ENCODE measurements at places on chromosomes 13 and 19.

DNA sequence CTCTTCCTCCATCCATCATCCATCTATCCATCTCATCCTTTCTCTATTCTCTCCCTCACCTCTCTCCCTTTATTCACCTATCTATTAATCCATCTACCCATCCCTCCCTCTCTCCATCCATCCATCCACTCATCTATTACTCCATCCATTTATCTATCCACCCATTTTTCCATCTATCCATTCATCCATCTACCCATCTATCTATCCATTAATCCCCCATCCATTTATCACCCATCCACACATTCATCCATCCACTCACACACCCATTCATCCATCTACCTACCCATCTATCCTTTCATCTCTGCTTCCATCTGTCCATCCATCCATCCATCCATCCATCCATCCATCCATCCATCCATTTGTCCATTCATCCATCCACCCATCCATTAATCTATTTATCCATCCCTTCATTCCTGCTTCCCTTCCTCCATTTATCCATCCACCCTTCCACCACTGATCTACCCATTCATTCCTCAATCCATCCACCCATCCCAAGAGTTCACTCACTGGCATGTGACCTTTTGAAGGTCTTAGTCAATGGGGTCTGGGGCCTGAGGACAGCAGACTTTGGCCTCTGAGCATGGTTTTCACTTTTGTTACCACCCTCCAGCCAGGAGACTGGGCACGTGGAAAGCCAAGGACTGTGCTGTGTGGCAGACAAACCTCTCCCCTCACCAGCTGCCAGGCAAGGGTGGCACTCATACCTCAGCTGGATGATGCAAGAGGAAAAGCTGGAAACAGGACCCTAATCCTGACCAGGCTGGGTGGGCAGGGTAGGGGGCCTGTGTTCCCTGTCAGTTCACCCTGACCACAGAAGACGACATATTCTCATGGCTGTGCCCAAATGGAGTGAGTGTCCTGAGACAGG is 126.7 kb downstream of the URI1 start:
- DNase-seq: no peak

DNA sequence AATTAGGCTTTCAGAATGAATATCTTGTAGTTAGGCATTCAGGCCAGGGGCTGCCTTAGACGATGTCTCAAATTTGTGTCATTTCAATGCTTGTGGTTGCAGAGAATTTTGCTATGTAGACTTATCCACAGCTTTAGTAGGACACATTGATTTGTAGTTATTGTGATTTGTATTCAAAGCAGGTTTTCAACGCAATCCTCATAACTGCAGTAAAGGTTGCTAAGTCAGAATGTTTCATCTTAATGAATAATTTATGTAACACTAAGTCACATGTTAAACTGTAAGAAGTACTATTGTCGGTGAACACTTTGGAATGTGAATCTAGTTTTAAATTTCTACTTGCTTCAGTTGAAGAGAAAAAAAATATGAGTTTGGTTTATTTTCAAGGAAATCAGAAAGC is 1117.2 kb upstream of the SPRY2 start:
- no peak for DNase-seq

GRCh38 chr19:38284422-38284821 is 19.6 kb upstream of the C19orf33 start:
- no peak for DNase-seq

- no peak for DNase-seq
These were observed 69.8 kb downstream of the SIAH3 start for GRCh38 chr13:45781553-45782326.

- DNase-seq: no peak
These were observed 6.0 kb upstream of the FFAR1 start for GRCh38 chr19:35341565-35342225.

DNA sequence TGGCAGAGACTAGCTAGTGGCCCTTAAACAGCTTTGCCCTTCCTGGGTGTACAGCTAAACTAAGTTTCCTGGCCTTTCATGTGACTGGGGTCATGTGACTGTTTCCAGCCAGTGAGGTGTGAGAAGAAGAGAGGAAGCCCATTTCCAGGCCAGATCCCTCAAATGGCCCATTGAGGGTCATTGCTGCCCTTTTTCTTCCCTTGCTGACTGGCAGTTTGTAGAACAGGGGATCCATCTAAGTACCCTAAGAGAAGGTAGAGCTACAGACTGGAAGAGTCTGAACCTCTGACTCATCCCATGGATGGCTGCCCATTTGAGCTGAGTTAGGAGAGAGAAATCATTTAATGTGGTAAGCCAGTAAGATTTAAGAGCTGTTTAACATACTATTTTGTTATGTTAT is 2.8 kb downstream of the SWSAP1 start:
- peak; percentile 84 for DNase-seq

- DNase-seq: no peak
These were observed 553.1 kb downstream of the IRS2 start for GRCh38 chr13:109233293-109233692.

DNA sequence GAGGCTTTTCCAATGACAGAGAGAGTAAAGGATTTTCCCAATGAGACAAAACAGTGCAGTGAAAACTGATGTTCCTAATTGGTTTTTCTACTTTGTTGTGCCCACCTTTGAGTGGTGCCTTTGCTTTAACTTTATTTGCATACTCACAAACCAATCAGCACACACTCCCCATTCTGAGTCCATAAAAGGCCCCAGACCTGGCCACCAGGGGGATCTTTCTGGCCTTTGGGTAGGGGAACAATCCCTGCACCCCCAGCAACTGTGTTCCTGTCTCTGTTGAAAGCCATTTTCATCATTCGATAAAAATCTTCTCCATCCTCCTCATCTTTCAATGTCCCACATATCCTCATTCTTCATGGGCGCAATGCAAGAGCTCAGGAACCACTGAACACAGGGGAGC is 252.8 kb downstream of the B3GLCT start:
- no peak for DNase-seq

DNA sequence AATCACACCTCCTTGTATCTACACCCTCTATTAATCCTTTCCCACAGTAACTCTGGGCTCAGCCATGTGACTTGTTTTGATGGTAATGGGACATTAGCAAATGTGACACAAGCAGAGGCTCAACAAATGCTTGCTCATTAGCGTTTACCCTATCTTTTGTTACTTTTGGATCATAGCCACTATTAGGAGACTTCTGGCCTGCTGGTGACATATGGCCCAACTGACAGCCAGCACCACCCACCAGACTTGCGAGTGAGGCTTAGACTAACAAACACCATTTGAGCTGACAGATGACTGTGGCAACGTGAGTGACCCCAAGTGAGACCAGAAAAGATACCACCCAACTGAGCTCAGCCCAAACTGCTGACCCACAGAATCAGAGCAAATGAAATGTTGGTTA is 154.1 kb downstream of the OLFM4 start:
- no peak for DNase-seq

DNA sequence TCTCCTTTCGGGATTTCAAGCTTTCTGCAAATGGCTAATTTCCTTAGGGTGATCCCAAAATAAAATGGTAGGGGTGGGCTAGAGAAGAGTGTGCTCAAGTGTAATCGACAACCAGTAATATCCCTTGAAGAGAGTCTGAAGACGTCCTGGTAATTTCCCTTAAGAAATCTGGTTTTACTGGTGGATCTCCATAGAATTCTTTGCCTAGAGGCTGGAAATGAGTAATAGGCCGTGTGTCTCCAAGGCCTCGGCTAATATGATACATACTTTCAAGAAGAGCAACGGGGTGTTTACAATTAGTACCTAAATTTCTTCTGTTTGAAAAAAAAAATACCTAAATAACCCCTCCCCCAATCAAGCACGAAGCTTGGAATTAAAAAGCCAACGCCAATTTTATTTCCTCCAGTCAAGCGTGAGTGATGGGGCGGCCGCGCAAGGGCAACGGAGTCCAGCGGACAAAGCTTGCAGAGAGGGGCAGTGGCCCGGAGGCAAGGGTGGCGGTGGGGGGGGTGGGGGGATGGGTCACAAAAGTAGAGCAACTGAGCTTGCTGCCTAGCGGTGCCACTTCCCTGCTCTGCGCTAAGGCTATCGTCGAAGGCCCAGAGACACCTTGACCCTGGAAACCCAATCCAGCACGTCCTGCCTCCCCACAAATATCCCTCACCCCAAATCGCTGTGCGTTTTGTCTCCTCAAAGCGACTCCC is 7.8 kb downstream of the SOX21 start:
- DNase-seq: no peak

- no peak for DNase-seq
These were observed 7.6 kb upstream of the PRKD2 start for GRCh38 chr19:46724468-46724867.

- DNase-seq: no peak
These were observed 16.2 kb upstream of the MISP start for GRCh38 chr19:734716-735115.

DNA sequence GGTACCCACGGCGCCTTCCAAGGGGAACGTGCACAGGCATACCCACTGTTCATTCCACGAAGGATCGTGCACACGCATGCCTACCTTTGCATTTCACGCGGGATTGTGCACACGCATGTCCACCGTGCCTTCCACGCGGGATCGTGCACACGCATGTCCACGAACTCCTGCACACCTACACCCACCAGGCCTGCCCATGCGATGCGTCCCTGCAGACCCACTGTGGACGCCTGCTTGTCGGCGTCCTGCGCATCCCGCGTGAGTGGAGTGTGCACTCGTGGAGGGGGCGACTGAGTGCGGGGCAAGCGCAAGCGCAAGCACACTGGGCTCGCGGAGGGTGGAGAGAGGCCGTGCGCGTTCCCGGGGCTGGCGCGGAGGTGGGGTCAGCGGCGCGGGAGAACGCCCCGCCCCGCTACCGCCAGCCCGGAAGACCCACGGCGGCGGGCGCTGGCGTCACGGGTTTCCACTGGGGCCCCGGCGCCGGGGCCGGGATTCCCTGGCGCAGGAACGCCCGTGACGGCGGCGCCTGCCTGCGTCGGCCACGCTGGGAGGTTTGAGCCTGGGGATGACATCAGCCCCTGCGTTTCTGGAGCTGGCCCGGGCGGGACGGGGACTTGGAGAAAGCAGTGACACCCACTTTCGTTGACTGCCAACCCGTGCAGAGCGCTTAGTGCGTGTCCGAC is 18.7 kb downstream of the GADD45B start:
- DNase-seq: peak; percentile 73

DNA sequence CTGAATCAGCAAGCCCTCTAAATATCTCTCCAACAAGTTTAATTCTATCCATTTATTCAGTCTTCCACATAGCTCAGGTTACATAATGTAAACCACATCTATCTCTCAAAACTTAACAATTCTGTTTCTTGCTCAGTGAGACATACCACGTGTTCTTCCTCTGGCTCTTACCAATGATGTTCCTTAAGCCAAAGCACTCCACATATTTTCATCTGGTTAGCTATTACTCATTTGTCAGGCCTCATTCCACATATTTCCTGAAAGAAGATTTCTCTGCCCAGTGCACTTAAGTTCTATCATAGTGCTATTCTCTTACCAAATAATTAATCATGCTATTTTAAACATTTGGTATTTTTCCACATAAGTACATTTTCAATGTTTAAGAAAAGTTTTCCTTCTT is 403.3 kb upstream of the ATXN8OS start:
- no peak for DNase-seq

DNA sequence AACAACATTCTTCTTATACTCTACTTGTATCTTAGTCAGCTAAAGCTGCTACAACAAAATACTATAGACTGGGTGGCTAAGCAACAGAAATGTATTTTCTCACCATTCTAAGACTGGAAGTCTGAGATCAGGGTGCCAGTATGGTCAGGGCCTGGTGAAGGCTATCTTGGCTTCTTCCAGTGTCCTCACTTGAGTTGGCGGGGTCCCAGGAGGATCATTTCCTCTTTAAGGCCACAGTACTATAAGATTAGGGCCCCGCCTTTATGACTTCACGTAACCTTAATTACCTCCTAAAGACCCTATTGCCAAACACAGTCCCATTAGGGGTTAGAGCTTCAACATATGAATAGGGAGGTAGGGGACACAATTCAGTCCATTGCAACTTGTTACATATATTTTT is 30.7 kb upstream of the DOCK9 start:
- no peak for DNase-seq

DNA sequence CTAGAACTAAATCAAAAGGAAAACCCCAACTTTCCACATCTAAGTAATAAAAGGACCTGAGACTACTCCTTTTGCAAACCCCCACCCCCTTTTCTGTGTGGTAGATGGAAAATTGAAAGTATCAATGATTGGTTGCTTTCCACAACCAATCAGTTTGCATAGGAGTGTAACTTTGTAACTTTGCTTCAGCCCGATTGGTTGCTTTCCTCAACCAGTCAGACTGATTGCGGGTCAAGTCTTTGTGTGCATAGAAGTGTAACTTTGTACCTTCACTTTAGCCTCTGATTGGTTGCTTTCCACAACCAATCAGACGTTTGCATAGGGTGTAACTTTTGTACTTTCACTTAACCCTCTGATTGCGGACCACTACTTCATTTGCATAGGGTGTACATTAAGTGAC is 8.0 kb upstream of the B3GLCT start:
- no peak for DNase-seq

GRCh38 chr13:75196147-75196837 is 285.7 kb downstream of the TBC1D4 start:
- DNase-seq: peak; percentile 39

- DNase-seq: no peak
These were observed 46.5 kb upstream of the RCBTB2 start for GRCh38 chr13:48579165-48579918.

GRCh38 chr13:27014406-27015359 is 156.9 kb downstream of the USP12 start:
- no peak for DNase-seq

DNA sequence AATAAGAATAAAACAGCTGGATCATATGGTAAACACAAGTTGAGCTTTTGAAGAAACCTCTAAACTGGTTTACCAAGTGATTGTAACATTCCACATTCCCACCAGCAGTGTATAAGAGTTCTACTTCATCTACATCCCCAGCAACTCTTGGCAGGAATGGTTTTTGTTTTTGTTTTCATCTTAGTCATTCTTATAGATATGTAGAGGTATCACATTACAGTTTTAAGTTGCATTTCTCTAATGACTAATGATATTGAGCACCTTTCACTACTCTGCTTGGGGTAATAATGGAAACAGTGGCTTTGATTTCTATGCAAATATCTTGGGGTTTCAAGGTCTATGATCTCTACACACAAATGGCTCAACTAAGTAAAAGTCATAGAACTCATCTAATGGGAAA is 614.5 kb downstream of the TBC1D4 start:
- peak; percentile 80 for DNase-seq

GRCh38 chr19:41307954-41308449 is 2.0 kb upstream of the CCDC97 start:
- DNase-seq: no peak

DNA sequence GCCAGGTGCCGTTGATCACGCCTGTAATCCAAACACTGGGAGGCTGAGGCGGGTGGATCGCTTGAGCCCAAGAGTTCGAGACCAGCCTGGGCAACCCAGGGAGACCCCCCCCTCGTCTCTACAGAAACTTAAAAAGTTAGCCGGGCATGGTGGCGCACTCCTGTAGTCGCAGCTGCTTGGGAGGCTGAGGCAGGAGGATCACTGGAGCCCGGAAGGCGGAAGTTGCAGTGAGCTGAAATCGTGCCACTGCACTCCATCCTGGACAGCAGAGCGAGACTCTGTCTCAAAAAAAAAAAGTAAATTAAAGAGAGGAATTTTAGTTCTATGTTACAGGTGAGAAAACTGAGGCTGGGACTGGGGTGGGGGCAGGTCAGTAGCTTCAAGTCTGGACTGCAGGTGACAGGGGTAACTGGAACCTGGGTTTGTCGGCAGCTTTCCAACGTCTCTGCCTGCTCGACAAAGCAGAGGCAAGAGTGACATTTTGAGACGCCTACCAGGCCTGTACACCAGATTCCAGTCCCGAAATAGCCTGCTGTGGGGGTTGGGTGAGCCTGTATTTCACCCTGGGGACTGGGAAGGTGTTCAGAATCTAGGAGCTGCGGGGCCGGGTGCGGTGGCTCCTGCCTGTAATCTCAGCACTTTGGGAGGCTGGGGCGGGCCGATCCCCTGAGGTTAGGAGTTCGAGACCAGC is 1.2 kb downstream of the SELENOW start:
- DNase-seq: no peak

Measured in HCEC 1CT (cell line).